ENCODE measurements at places on chromosomes 6 and 20. TPM values are rescaled to one million over a fixed set of nuclear protein-coding genes. Genes with fewer than 3 reads are reported as not detected.
A peak's percentile ranks its signal among the peaks of the same experiment; 100 is the strongest.

B3GALT4 gene
- 4.6 TPM for total RNA-seq

C20orf144 gene
- total RNA-seq, result 0.09 TPM

DNA sequence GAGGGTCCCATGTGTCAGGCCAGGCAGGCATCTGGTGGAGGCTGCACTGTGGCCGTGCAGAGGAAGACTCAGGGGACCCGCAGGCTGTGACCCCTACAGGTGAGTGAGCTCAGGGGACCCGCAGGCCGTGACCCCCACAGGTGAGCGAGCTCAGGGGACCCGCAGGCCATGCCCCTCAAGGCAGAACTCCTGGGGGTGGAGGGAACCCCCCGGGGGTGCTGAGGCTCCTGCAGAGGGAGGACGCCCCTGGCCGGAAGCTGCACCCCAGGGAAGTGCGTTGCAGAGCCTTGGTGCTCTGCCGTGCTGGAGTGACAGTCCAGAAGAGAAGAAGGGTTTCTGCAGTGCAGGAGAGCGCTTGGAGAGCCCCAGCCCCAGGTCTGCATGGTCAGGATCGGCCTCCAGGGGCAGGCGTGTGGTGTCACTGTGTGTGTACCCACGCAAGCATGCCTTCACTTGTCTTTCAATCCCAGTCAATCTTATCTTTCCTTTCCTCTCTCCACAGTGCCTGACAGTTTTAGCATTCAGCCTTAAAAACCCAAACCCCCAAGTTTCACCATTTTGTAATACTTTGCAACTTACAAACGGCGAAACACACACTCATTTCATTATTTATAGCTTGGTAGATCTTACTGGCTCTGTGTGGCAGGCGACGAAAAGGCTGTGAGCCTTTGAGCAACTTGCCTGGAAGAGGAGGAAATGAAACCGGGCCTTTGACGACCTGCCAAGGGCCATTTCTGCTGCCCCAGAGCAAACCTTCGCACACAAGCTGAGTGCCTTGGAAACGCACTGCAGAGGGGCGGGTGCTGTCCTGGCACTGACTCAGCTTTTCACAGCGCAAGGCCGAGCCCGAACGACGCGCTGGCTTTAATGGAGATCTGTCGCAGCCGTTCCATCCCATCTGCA lies 101.4 kb upstream of the AGPAT4 start:
- no peak overlapping the region for H3K4me3 ChIP-seq
- peaks cover 1% of the 10 kb centered on the region for H3K4me1 ChIP-seq
- no peak for DNase-seq
- H3K36me3 ChIP-seq, result no peaks in the 10 kb centered on the region
- no peak overlapping the region for H3K27ac ChIP-seq

DNA sequence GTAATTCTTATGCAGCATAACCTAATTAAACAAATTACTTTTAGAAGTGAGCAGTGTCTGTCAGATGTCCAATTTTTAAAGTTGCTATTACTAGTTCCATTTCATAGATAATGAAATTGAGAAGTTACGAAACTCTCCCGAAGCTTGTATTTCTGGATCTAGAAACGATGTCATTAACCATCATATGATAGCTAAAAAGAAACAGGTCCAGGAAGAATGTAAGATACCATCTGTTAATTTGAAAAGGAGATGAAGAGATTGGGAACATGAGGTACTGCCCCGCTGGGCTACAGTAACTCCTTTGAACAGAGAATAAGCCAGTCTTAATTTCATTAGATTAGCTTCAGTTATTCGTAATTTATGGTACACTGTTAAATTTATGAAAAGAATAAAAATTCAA lies 47.5 kb upstream of the TMX4 start:
- no peaks in the 10 kb centered on the region for H3K36me3 ChIP-seq
- peak overlapping the region; percentile 50 for H3K27ac ChIP-seq
- no peak overlapping the region for H3K4me3 ChIP-seq

GRCh38 chr6:32566957-32567356 lies 22.7 kb downstream of the HLA-DRB1 start:
- no peak overlapping the region for H3K27ac ChIP-seq
- DNase-seq, result no peak

Measured in mesothelial cell of epicardium (in vitro differentiated cells).